ENCODE measurements at places on chromosomes 2 and 18. TPM values are rescaled to one million over a fixed set of nuclear protein-coding genes. Genes with fewer than 3 reads are reported as not detected.
A peak's percentile ranks its signal among the peaks of the same experiment; 100 is the strongest.

ACP1 gene
- total RNA-seq = 117 TPM

FSIP2 gene
- total RNA-seq = 75.9 TPM

CD302 gene
- 18.3 TPM for total RNA-seq

C2orf78 gene
- 18.6 TPM for total RNA-seq

LRRTM1 gene
- 0.68 TPM for total RNA-seq

ANKRD30BL gene
- total RNA-seq = 21.0 TPM

DSC2 gene
- total RNA-seq = 1.2 TPM

NDC80 gene
- 8.4 TPM for total RNA-seq

- DNase-seq = no peak
Observed at GRCh38 chr2:160142472-160142871, 57.6 kb downstream of the ITGB6 start.

DNA sequence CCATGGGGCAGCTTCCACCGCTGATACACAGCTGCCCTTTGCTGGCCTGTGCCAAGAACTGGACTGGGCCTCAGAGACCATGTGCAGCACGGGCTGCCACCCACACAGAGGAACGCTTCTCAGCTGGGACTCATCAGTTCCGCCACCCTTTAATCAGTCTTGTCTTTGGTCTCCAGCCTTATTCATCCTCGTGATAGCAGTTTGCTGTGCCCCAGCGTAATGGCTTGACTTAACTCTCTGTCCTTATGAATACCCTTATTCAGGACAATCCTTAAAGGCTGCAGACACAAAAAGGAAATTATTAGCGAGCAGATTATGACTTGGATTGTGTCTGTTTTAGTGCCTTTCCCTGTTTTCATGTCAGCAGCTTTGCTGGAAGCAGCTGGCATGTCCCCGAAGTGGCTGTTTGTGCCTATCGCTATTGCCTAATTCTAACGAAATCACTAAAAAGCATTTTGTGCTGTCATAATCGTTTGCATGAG, 108.9 kb upstream of the DAPL1 start:
- DNase-seq = peak; percentile 57

DNA sequence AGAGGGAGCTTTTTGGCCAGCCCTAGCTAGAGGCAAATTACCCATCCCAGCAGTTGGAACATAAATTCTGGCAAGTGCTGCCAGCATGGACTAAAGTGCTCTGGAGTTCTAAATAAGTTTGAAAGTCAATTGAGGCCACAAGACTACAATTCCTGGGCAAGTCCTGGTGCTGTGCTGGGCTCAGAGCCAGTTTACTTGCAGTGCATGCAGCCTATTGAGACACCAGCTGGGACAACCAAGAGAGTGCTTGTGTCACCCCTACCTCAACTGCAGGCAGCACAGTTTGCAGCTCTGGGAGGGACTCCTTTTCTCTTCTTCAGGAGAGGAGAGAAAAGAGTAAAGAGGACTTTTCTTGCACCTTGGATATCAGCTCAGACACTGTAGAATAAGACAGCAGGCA, 277.2 kb upstream of the TMEFF2 start:
- no peak for DNase-seq

DNA sequence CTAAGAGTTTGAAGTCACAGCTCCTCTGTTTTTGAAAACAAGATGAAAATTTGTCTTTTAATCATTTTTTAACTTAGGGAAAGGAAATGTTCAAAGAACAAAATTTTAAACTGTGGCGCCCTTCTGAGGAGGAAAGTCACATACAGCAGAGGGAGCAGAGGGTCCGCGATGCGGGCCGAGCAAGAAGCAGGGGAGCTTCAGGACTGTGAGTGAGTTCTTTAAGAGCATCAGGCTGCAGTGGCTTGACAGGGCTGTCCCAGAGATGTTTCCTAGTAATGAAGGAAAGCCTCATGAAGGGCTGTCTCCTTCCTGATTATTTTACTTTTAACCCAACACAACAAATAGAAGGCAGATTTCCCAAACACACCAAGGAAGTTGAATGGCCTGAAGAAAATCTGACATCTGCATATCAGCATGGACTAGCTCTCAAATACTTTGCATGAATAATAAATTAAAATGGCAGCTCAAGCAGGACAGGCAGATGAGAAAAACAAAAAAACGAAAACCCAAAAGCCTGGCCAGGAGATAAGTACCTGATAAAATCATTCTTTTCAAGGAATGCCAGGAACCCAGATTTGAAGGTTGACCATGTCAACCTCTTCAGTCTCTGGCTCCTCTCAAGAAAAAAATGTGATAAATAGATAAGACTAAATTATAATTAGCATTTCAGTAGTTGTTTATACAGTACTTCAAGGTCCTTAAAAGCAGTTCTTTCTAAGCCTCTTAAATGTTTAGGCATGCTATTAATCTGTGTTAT, 60.8 kb downstream of the SLC40A1 start:
- DNase-seq = no peak

- DNase-seq = no peak
Observed at GRCh38 chr2:127874378-127875269, 11.1 kb downstream of the AMMECR1L start.

DNA sequence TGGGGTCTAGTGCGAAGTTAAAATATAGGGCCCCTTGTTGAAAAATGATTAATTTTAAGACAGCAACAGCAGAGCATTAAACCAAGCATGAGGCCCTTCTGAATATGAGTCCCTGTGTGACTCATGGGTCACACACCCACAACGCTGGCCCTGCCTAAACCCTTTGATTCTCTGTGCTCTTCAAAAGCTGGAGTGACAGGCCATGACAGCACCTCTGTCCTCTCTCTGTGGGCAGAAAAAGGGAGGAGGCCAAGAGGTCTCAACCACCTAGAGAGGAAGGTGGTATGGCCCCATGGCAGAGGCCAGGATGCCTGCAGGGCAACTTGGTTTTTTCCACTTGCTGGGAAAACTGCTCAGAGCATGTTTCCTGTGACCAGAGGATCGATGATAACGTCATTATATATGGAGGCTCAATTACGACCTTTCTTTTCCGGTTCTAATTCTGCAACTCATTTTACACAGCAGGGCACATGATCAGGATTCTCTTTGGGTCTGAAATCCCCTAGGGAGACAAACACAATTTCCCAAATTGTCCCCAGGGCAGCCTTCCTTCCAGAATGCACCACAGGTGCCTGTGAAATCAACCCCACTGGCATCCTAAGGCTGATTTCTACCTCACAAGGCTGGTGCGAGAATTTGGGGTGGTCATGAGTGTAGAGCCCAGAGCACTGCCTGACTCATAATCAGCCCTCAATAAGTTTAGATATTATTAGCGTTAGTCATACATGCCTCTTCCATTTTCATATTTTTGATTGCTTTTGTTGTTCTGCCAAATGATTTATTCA, 102.0 kb upstream of the PPP1CB start:
- no peak for DNase-seq

GRCh38 chr2:15832849-15833680, 107.3 kb upstream of the MYCN start:
- DNase-seq = no peak

GRCh38 chr2:24731040-24731439, 62.2 kb downstream of the PTRHD1 start:
- DNase-seq = no peak

DNA sequence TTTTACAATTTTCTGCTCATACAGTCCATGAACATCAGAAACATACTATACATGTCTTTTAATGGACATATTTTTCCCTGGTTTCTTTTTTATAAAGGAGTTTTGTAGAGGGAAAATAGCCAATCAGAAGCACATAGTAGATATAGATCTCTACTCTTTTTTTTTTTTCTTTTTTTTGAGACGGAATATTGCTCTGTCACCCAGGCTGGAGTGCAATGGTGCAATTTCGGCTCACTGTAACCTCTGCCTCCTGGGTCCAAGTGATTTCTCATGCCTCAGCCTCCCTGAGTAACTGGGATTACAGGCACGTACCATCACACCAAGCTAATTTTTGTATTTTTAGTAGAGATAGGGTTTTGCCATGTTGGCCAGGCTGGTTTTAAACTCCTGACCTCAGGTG, 83.2 kb upstream of the MGAT5 start:
- no peak for DNase-seq

DNA sequence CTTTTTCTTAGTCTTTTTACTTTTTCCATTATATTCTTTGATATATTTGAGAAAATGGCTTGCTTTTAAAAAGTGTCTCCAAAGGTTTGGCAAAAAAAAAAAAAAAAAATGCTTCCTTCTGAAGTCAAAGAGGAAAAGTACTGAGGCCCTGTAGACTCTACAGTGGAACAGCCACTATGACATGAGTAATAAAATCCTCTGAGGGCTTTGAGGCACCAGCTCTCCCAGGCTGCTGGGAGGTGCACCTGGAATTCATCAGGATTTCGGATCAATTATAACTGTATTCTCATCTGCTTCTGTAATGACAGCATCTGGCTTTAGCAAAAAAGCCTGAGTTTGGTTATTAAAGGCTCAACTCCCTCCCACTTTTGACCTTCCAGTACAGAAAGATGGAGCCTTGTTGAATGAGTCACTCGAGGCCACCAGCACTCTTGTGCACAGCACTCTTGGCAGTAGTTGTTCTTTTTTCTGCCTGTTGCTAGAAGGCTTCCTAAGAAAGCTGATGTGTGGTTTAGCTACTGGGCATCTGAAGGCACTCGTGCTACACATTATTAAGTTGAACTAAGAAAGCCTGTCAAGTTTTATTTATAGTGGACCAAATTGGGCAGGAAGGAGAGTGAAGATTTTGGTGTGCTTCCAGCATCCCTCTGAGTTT, 131.3 kb downstream of the PRPF40A start:
- no peak for DNase-seq

GRCh38 chr18:26416652-26417150, 131.7 kb downstream of the KCTD1 start:
- DNase-seq = no peak
